ENCODE measurements at places on chromosomes 3 and 15. TPM values are rescaled to one million over a fixed set of nuclear protein-coding genes. Genes with fewer than 3 reads are reported as not detected.

C3orf85 gene
- total RNA-seq, result not detected

MST1R gene
- total RNA-seq, result 0.86 TPM

GOLGA6L9 gene
- 1.7 TPM for total RNA-seq

ABCC5 gene
- total RNA-seq, result 23.1 TPM

LOXL1 gene
- total RNA-seq, result 201 TPM

SSUH2 gene
- not detected for total RNA-seq

MIX23 gene
- total RNA-seq, result 22.1 TPM

CLRN1 gene
- not detected for total RNA-seq

DUOX2 gene
- under 0.01 TPM for total RNA-seq

RFTN1 gene
- total RNA-seq, result 59.6 TPM

Measured in bronchial smooth muscle cell (primary cell).